SJCRH30 (cell line): ENCODE measurements at places on chromosomes 3 and 15.

- no peaks in the 10 kb centered on the region for H3K27me3 ChIP-seq
- H3K4me3 ChIP-seq, result no peak overlapping the region
- no peak for DNase-seq
- no peak overlapping the region for H3K27ac ChIP-seq
- no peaks in the 10 kb centered on the region for H3K4me1 ChIP-seq
Measured at GRCh38 chr3:115186351-115187148, 39.5 kb upstream of the ZBTB20 start.

DNA sequence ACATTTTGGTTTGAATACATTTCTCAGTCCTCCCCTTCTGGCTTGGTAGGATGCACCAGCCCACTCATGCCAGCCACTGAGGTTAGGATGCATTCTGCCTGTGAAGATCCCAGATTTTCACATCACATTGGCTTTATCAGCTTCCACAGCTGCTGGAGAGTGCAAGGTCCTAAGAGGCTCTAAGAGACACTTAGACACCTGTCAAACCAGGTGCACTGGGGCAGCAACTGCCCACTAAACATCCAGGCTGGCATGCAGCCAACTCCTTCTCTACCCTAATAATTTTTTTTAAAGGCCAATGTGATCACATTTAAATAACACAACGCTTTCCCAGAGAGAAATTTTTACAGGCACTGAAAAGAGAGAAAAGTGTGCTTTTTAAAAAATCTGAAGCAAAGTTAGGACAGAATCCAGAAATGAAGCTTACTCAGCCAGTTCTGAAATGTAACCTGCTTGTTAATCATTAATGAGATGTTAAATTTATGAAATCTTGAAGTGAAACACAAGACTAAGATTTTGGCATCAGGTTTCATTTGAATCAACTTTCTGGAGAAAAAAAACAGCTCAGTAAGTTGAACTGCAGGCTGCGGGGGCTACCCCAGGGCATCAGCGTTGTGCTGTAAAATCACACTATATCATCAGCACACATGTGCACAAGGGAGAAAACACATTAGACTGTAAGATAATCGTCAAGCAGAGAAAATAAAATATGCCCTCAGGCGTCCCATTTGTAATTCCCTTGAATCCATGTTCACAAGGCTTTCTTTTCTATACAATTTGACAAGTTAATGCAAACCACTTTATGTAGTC is 312.9 kb downstream of the ZBBX start:
- H3K27ac ChIP-seq, result no peak overlapping the region
- peak; percentile 20 for DNase-seq
- H3K27me3 ChIP-seq, result no peaks in the 10 kb centered on the region
- no peaks in the 10 kb centered on the region for H3K4me1 ChIP-seq
- H3K4me3 ChIP-seq, result no peak overlapping the region

GRCh38 chr3:9730657-9731205 is 804 bp upstream of the BRPF1 start:
- peak overlapping the region; percentile 79 for H3K4me3 ChIP-seq
- H3K4me1 ChIP-seq, result peaks cover 5% of the 10 kb centered on the region
- peak overlapping the region; percentile 99 for H3K27ac ChIP-seq
- no peak for DNase-seq

DNA sequence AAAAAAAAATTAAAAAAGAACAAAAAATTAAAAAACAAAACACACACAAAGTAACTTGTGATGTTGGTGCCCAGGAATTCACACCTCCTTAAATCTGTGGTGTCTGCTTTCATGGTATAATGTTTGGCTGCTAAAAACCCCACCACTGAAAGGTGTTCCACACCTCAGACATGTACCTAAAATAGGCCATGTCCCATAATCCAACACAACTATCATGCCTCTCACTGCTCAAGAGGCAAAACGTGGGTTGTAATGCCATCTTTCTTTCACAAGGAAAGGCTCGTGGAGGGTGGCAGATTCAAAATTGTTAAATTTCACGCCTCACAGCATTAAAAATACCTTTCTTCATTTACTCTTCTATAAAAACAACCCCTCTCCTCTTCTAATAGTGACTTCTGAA is 29.5 kb downstream of the MKRN2 start:
- no peak overlapping the region for H3K27ac ChIP-seq
- peaks cover 85% of the 10 kb centered on the region for H3K36me3 ChIP-seq
- no peak overlapping the region for H3K4me3 ChIP-seq
- H3K4me1 ChIP-seq, result peaks cover 5% of the 10 kb centered on the region; the same call in 1 of the 2 replicates
- H3K27me3 ChIP-seq, result no peaks in the 10 kb centered on the region

DNA sequence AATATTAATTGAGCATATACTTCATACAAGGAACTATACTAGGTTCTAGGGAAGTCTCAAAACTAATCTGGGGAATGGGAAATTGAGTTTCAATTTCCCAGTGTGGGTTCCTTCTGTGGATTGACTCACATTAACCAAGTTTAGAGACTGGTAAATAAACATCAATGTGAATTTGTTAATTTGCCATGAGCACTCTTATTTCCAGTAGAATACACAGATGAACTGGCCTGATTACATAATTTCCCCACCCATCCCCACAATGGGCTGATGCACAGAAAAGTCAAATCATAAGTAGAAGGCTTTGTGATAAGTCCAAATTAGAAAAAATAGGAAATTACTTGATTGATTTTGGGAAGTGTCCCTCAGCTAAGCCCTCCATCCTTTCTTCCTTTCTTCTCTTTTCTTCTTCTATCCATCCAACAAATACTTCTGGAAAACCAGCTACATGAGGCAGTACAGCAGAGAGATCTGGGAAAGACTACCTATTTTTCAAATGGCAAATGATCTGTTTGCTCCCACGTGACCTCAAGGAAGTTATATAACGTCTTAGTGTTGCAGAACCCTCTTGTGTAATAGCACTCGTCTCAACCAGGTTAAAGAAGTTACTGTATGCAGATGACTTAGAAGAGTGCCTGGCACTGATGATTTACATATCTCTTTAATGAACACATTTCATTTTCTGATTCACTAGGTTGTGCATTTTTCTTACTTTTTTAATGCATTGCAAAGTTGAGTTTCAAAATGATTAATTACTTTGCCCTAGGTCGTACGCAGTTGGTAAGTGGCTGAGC is 312.3 kb downstream of the SV2B start:
- H3K27ac ChIP-seq, result no peak overlapping the region
- H3K4me1 ChIP-seq, result peaks cover 2% of the 10 kb centered on the region; the same call in 1 of the 2 replicates
- no peak for DNase-seq
- H3K27me3 ChIP-seq, result no peaks in the 10 kb centered on the region
- H3K4me3 ChIP-seq, result no peak overlapping the region
- no peaks in the 10 kb centered on the region for H3K36me3 ChIP-seq

DNA sequence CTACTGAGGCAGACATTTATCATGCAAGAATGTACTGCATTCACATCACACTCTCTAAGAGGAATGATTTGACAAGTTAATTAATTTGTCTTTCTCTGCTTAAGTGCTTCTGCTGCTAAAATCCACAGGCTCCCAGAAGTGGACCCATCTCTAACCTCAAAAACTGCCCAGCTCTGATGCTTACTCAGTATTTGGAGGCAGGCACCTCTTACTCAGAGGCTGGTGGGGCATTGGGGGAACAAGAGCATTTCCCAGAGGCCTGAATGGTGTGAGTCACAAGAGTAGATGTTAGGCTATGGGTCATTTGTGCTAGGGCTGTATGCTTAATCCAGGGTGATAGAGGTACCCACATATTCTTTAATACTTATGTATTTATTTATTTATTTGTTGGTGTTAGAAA is 34.4 kb upstream of the HCN4 start:
- no peaks in the 10 kb centered on the region for H3K36me3 ChIP-seq
- no peak overlapping the region for H3K27ac ChIP-seq
- H3K4me1 ChIP-seq, result no peaks in the 10 kb centered on the region
- H3K27me3 ChIP-seq, result peaks cover 7% of the 10 kb centered on the region; the same call in 1 of the 2 replicates
- no peak for DNase-seq

GRCh38 chr15:36977659-36978058 is 122.7 kb downstream of the MEIS2 start:
- H3K4me1 ChIP-seq, result no peaks in the 10 kb centered on the region
- H3K36me3 ChIP-seq, result no peaks in the 10 kb centered on the region
- H3K4me3 ChIP-seq, result no peak overlapping the region
- H3K27ac ChIP-seq, result no peak overlapping the region
- H3K27me3 ChIP-seq, result no peaks in the 10 kb centered on the region
- DNase-seq, result peak; percentile 2

GRCh38 chr3:146390006-146390772 is 79.2 kb downstream of the PLSCR2 start:
- H3K4me3 ChIP-seq, result no peak overlapping the region
- no peak overlapping the region for H3K27ac ChIP-seq
- H3K27me3 ChIP-seq, result no peaks in the 10 kb centered on the region
- no peaks in the 10 kb centered on the region for H3K36me3 ChIP-seq

DNA sequence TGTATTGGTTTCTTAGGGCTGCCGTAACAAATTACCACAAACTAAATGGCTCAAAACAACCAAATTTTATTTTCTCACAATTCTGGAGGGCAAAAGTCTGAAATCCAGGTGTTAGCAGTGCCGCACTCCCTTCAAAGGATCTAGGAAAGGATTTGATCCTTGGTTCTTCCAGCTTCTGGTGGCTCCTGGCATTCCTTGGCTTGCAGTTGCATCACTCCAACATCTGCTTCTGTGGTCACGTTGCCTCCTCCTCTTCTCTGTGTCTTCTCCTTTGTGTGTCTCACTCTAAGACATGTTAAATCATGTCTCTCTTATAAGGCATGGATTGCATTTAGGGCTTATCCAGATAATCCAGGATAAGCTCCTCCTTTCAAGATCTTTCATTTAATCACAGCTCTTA is 262.2 kb downstream of the MEX3B start:
- no peak overlapping the region for H3K4me3 ChIP-seq
- no peak overlapping the region for H3K27ac ChIP-seq
- H3K36me3 ChIP-seq, result no peaks in the 10 kb centered on the region
- no peak for DNase-seq

DNA sequence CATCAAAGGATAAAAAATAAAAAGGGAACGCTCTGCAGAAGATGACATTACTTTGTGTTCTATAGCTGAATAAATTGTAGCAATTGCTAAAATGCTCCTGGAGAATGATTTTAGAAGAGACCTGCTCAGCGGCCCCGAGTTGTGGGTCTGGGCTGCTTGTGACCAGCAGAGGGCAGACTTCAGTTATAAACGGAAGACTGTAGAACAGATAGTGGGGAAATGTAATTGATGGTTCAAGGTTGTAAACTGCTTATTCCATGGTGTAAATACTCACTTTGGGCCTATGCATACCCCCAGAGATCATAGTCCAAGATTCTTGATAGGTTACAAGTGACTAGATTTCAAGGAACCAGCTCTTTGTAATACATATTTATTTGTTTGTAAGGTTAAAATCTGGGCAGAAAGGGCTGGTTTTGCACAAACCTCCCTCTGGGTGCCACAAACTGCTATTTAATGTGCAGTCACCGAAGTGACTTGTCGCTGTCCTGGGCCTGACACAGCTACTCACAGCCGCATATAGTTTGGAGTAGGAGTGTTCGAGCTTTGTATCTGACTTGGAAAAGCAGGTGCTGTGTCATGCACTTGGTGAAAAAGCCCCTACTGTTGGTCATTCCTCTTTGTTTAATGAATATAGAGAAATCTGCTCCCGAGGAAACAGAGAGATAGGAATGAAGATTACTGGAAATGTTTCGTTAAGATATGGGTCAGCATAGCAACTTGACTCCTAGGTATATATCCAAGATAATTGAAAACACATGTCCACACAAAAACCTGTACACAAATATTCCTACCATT is 34.7 kb upstream of the NDUFB4 start:
- H3K27me3 ChIP-seq, result no peaks in the 10 kb centered on the region
- no peaks in the 10 kb centered on the region for H3K4me1 ChIP-seq
- H3K36me3 ChIP-seq, result no peaks in the 10 kb centered on the region
- H3K4me3 ChIP-seq, result no peak overlapping the region
- DNase-seq, result peak; percentile 77

GRCh38 chr3:77059354-77059753 is 19.5 kb downstream of the ROBO2 start:
- DNase-seq, result no peak
- no peak overlapping the region for H3K27ac ChIP-seq
- H3K4me1 ChIP-seq, result no peaks in the 10 kb centered on the region
- H3K4me3 ChIP-seq, result no peak overlapping the region
